Suppressor macrophage treated with lipopolysaccharide for 1 hour (primary cell): ENCODE measurements at places on chromosomes 12 and 14.

DNA sequence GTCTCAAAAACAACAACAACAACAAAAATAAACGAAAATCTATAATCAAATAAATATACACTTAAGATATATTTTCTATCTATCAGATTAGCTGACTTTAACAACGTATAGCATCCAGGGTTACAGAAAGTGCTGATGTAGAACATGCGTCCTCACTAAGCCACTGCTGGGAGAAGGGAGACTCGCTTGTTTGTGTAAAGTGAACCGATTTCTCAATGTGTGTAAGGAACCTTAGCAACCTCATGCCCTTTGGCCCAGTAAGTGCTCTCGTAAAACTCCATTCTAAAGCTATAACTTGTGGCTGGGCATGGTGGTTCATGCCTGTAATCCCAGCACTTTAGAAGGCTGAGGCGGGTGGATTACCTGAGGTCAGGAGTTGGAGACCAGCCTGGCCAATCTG lies 23.8 kb downstream of the NFKBIA start:
- DNase-seq: no peak

- DNase-seq: no peak
Measured at GRCh38 chr12:87795555-87795954, 233.6 kb downstream of the C12orf50 start.

GRCh38 chr14:99479160-99479905 lies 1.3 kb downstream of the SETD3 start:
- no peak for DNase-seq

- no peak for DNase-seq
Measured at GRCh38 chr12:100564090-100564489, 9.4 kb upstream of the GAS2L3 start.

- DNase-seq: peak; percentile 37
Measured at GRCh38 chr14:51180577-51180976, 59.5 kb upstream of the TMX1 start.

GRCh38 chr12:118015306-118015705 lies 1.2 kb upstream of the RFC5 start:
- no peak for DNase-seq
